CD4-positive, alpha-beta T cell treated with Interleukin-12 subunit alpha and Interleukin-12 subunit beta, for 1 hour (primary cell): ENCODE measurements at places on chromosomes 12 and 14.

- no peak for DNase-seq
These were observed 189.2 kb upstream of the MGAT4C start for GRCh38 chr12:86445356-86445755.

DNA sequence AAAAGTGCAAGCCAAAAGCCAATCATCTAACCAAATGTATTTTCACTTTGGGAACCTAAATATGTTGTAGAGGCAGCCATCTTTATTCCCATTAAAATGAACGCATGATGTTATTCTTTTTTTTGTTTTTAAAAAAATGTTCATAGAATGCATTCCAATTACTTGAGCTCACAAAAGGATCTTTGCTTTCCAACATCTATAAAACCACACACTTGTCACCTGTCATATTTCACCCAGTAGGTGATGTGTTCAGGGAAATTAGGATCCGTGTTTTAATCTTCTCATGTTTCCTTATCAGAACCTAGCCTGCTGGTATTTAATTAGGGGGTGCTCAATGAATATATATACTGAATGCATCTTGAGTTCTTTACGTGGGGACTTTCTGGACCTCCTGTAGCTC lies 13.6 kb downstream of the TTC8 start:
- no peak for DNase-seq

DNA sequence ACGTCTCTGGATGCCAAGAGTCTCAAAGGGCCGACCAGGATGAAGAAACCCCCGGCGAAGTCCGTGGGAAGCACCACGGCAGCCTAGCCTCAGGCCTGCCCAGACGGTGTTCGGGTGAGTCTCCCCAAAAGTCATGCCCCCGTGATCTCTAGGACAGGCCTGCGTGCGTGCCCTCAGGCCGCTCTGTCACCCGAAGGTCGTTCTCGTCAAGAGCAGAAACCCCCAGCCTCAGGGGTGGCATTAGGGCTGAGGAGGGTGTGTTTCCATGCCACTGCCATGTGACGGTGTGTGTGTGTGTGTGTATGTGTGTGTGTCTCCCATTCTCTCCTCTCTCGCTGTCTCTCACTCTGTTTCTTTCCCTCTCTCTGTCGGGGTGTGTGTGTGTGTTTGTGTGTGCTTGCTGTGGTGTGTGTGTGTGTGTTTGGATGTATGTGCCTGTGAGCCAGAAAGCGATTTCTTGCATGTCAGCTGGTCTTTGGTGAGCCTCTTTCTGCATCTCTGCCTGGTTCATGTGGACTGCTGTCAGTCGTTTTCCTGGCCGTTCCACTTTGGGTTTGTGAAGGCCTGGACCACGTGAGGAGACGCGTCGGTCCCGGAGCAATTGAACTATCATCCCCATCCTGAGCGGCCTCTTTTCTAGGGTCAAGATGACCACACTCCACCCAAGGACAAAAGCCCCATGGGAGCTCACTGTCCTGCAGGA lies 772.5 kb upstream of the ALG10B start:
- DNase-seq, result no peak

GRCh38 chr14:71483154-71483553 lies 449.1 kb upstream of the RGS6 start:
- DNase-seq, result no peak

DNA sequence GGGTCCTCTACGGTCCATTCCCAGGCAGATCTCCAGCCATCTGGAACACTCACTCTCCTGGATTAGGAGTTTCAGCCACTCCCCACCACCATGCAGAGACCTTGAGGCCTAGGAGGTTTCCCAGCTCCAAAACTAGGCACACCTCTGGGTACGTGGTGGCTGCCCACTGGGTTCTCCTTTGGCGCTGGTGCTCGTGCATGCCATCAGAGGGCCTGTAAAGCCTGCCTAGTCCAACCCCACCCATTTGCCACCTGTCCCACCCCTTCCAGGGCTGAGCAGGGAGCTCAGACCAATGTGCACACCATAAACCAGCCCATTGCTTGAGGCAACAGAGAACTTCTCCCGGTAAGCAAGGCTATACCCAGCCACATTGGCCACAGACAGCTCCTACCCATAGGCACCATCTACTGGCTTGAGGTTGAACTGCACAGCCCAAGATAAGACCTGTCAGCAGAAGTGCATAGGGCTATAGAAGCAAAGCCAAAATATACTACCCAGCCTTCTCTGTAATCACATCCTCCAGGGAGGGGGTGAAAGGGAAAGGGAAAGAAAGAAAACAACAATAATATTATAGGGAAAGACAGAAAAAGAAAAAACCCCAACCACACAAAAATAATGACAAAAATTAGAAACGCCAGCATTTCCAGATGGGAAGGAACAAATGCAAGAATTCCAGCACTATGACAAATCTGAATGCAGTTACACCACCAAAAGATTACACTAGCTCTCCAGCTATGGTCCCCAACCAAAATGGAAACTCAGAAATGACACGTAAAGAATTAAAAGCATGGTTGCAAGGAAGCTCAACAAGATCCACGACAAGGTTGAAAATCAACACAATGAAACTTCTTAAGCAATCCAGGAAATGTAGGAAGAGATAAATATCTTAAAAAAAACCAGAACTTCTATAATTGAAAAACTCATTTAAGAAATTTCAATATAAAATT lies 111.9 kb upstream of the CCDC175 start:
- DNase-seq, result no peak
